ENCODE measurements at places on chromosomes 11 and 22.

GRCh38 chr11:45751430-45751829 lies 53.5 kb upstream of the SLC35C1 start:
- no peak for DNase-seq

DNA sequence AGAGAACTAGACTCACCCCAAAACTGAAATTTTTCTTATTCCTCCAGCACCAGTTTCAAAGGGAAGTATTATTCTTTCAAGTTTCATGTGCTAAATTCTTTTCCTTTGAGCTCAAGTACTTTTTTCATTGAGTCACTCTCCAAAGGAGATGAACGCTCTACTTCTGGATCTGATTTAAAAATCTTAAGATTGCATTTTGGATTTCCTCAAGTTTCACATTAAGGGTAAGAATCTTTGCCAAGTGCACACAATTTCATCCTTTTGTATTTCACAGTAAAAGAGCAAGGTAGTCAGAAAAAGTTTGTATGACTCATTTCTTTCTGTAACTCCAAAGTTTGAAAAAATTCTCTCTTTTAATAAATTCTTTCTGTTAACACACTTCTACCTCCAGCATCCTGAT lies 435.5 kb downstream of the RAB38 start:
- no peak for DNase-seq

- DNase-seq = peak; percentile 93
Observed at GRCh38 chr11:62753736-62754603, at the start of gene ZBTB3. ZBTB3 (minus strand) TSS chr11:62754160; CDS start chr11:62753664, 496 bp downstream.

- no peak for DNase-seq
Observed at GRCh38 chr11:60928563-60929001, 4.3 kb downstream of the TMEM132A start.

DNA sequence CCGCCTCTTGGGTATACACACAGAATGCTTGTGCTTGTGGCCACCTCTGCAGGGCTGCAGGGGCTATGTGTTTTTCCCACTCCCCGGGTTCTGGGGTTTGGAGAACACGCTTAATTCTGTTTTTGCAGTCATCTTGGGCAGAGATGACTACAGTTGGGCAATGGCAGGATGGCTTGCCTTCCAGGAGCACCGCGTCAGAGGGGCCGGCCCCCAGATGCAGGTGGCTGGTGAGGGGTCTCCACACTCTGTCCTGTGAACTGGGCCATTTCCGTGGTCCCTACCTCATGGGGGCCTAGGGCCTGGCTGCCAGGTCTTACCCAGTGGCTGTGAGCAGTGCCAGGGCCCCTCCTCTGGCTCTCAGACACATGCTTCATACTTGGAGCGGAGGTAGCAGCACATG lies 68.3 kb downstream of the CTTN start:
- no peak for DNase-seq

- no peak for DNase-seq
Observed at GRCh38 chr22:37214731-37215030, 2.4 kb upstream of the SSTR3 start.

GRCh38 chr11:35115688-35116030 lies 23.3 kb upstream of the CD44 start:
- no peak for DNase-seq

- DNase-seq = no peak
Observed at GRCh38 chr11:95883381-95883780, 40.5 kb downstream of the MTMR2 start.

- DNase-seq = no peak
Observed at GRCh38 chr11:27427183-27427980, 45.2 kb downstream of the LGR4 start.

DNA sequence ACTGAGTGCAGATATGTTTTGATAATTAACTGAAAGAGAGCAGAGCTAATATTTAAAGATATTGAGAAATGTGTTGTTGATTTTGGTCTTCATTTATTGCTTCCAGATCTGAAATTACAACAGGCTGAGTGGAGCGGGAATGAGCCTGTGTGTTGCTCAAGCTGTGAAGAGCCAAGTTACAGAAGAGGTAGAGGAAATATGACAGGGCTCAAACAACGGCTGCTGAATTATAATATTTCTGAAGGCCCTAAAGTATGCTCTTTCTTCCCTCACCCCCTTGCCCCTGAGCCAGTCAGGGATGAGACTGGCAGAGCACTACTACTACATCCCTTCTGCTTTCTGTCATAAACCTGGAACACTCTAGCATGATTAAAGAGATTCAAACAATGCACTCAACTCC lies 115.6 kb downstream of the FANCF start:
- no peak for DNase-seq

GRCh38 chr22:47633111-47633510 lies 870.7 kb downstream of the TBC1D22A start:
- DNase-seq = no peak

DNA sequence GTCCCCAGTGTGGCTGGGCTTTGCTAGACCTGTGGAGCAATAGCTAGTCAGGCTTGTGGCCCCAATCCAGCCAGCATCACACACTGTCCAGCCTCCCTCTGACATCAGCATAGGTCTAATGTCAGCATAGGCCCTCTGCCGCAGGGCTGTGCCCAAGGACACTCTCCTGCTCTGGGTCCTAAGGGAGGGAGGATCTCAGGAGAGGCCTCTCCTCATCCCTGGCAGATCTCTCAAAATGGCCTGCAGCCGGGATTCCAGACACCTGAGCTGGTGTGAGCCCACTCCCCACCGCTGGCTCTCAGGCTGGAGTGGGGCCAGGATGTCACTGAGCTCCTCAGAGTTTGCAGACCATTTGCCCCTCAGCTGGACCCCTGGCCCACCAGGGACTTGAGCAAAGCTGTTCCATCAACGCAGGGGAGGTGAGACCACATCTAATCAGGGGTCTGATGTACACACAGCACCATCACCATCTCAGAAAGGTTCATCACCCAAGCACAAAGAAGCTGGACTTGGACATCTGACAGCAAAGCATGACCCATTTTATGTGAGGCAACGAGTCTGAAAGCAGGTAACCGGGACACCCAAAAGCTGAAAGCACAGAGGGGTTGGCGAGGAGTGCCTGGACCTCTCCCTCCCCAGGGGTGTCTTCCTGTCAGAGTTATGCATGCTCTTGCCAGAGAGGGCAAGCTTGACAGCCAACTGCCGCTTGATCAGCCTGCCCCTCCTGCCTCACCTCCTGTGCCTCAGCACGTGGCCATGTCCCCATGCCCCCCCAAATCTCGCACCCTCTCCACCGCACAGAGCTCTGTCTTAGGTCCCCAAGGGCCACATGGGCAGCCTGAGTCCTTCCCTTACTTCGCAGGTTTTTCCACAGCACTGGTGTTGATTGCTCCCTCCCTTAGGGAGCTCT lies 69.7 kb upstream of the SEPTIN5 start:
- DNase-seq = no peak

DNA sequence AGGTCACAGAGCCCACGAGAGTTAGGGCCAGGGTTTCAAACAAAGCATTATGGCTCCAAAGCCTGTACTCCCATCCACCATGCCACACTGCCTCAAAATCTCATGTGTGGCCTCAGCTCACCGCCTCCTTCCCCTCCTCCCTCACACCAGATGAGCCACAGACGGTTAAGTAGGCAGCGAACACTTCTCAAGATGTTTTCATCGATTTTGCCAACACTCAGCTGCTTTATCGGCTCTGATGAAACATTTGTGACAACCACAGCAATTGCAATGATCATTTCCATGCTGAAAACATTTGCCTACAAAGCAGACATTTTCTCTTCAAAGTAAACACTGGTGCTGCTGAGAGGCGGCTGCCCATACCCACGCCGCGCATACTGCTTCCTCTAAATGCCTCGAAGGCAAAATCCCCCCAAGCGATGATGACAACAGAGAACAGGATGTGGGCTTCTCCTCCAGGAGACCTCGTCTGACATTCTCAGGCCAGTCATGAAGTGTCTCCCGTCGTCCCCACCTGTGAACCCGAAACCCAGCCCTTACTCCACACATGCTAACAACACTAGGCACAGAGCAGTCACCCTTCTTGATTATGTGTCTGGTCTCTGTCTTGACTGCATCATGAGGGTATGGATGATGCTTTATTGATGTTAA lies 599.2 kb downstream of the SOX6 start:
- DNase-seq = no peak

DNA sequence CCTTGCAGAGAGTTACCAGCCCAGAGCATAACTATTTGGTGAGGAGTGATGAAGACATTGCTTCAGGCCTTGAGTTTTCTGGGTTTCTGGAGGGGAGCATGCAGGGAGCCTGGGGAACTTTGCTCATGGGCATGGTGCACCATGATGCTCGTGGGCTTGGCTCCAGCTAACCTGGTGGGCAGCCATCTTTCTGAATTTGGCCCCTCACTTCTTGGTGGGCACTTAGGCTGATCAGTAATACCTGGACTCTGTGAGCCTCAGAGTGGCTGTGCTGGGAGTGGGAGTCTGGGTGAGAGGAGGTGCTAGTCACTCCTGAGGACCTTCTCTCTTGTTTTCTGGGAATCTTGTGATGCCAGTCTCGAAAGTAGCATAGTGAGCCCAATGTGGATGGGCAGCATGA lies 30.6 kb downstream of the AMPD3 start:
- no peak for DNase-seq

DNA sequence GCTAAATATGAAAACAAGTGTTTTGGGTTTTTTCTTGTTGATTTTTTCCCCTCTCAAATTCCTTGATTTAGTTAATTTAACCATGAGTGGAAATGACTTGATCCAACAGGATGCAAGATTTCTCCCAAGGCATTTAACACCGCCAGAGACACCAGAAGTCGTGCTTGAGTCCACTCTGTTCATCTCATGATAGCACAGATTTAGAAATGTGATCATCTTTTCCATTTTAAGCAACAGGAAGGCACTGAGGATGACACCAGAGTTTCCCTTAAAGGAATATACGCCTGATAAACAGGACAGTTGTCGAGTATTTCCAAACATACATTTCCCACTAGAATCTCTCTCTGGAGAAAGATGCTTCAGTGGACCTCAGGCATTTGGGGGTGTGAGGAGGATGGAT lies 318.7 kb downstream of the CADM1 start:
- no peak for DNase-seq

DNA sequence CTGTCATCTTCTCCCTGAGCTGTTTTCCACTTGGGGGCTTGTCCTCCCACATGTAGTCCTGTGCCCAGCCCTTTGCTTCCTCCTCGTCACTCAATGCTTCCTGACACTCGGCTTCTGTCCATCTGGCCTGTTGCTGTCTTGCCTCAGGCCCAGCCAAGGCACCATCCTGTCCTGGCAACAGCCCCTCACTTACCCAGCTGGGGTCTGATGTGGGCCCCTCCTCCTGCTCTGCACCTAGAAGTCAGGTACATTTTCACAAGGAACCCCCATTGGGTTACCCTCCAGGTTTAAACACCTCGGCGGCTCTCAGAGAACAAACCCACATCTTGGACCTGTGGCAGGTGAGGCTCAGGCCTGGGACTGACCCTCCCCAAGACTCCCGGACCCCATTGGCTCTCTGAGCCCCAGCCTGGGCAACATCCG lies 784.8 kb downstream of the TBC1D22A start:
- no peak for DNase-seq

DNA sequence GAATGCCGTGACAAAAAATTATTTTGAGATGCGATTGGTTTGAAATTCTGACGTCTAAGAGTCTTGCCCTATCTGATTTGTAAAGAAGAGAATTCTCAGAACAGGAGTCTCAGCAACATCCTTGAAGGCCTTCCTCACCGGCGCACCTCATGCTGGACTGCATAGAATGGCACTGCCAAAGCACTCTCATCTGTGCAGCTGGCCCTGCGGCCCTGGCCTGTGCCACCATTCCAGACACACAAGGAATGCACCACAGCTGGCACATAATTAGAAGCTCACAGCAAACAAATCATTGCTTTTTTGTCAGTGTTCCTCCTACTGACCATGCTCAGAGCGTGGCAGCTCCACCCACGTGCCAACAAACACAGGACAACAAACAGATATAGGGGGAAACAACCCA lies 166.0 kb downstream of the KIRREL3 start:
- no peak for DNase-seq

DNA sequence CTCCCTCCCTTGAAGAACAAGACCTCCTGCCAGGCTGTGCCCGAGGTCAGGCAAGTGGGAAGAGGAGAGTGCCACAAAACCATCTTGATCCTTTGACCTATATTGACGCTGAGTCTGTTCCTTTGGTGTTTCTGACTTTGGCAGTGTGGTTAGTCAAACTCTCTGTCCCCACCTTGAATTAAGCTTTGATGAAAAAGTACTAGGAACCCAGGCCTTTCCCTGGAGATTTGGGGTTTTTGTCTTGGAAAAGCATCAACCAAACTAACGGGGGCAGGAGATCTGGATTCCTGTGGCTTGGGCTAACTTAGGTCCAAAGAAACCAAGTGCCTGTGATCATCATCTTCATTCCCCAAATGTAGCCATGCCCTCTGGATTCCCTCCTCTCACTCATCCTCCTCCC lies 40.4 kb downstream of the ARFGAP2 start:
- DNase-seq = no peak

DNA sequence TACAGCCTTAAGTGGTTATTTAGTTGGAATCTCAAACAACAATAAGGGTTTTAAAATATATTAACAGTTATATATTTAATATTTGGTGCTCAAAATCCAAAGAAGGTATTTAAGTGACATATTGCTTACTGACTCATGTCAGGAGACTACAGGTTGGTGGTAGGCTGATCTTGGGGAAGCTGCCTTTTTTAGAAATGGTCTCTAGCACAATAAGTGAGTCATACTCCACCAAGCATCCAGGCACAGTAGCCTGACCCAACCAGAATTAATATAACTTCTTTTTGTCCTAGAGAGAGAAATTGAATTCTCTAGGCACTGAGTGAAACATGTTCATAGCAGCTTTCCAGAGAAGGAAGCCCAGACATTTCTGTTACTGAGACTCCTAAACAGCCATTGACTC lies 868.5 kb upstream of the TENM4 start:
- no peak for DNase-seq

GRCh38 chr11:64333556-64333955 lies 6.4 kb upstream of the CCDC88B start:
- DNase-seq = no peak

GRCh38 chr11:30585125-30585891 lies 845 bp downstream of the MPPED2 start:
- no peak for DNase-seq

DNA sequence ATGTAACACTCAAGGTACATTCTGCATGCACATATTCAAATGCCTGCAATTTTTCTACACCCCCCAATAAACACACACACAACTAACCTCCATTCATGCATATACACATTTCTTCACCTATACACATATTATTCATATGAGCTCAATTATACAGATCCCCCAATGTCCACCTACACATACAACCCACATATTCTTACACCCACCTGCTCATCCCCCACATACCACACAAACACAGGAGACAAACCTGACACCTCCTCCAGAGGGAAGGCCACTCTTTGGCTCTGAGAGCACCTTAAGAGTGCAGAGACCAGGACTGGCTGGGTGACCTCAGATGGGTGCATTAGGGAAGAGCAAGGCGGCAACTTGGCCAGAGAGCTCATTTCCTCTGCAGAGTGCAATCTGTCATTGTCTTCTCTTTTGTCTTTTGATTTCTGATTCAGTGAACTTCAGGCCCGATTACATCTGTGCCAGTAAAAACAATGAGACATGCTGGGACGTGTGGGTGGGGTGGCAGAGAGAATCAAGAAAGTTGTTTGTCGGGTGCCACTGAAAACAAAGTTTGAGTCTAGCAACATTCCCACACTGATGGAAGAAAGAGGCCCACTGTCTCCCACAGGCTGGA lies 208.4 kb downstream of the NXPE2 start:
- DNase-seq = no peak
